NCI-H510A treated with DMSO at 0.1 percent for 48 hours (cell line): ENCODE measurements at places on chromosomes 3 and 15.

- no peak for DNase-seq
These were observed 388.0 kb upstream of the LMCD1 start for GRCh38 chr3:8113626-8114025.

GRCh38 chr15:85009435-85009834, 27.8 kb downstream of the PDE8A start:
- DNase-seq, result no peak

GRCh38 chr3:114155370-114155821, 23.5 kb downstream of the DRD3 start:
- no peak for DNase-seq

DNA sequence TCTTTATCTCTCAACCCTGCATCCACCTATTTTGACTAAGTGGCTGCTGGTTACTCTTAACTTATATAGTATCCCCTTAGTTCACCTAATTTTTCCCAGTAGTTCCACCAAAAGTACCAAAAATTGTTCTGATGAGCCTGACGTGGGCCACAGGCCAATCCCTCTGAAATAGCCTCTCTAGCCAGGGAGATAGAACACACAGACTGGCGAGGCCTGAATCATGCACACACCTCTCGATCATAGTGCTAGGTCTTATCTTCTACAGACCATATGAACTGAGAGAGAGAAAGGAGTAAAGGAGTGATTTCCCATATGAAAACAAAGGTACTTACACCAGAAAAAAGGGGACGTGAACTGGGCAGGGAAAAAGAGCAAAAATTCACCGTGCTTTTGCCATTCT, 72.5 kb upstream of the ADAMTS9 start:
- DNase-seq, result no peak

- DNase-seq, result no peak
These were observed 95.9 kb upstream of the NLGN1 start for GRCh38 chr3:173301647-173302046.

- no peak for DNase-seq
These were observed 5.4 kb downstream of the ACAD11 start for GRCh38 chr3:132654190-132654589.
